ENCODE measurements at places on chromosomes 16 and 17.

- DNase-seq: no peak
These were observed 4.4 kb downstream of the NHERF2 start for GRCh38 chr16:2031081-2031577.

DNA sequence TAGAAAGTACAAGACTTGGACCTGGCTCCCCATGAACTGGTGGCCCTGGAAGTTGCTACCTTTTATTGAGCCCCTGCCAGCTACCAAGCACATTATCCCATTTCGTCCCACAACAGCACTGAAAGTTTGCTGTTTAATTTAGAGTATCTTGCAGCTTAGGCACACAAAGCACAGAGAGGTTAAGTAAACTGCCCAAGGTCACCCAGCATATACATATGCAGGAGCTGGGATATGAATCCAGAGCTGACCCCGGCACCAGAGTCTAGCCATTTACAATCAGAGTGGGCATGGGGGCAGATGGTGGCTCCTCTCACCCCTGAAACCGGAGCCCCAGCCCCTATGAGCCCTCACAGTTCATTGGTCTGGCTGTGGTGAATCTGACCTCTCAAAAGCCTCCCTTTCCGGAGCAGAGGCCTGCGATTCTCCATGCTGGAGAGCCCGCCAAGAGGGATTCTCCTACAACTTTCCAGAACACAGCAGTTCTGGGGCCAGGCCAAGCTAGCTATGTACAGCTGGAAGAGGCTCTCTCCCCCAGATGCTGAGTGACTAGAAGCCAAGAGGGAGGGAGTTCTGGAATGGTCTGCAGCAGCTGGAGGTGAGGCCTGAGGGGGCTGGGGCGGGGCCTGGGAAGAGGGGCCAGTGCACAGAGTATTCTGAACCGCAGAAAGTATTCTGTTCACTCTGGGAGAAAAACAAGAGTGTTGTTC is 58.3 kb downstream of the SREBF1 start:
- DNase-seq: peak; percentile 53

DNA sequence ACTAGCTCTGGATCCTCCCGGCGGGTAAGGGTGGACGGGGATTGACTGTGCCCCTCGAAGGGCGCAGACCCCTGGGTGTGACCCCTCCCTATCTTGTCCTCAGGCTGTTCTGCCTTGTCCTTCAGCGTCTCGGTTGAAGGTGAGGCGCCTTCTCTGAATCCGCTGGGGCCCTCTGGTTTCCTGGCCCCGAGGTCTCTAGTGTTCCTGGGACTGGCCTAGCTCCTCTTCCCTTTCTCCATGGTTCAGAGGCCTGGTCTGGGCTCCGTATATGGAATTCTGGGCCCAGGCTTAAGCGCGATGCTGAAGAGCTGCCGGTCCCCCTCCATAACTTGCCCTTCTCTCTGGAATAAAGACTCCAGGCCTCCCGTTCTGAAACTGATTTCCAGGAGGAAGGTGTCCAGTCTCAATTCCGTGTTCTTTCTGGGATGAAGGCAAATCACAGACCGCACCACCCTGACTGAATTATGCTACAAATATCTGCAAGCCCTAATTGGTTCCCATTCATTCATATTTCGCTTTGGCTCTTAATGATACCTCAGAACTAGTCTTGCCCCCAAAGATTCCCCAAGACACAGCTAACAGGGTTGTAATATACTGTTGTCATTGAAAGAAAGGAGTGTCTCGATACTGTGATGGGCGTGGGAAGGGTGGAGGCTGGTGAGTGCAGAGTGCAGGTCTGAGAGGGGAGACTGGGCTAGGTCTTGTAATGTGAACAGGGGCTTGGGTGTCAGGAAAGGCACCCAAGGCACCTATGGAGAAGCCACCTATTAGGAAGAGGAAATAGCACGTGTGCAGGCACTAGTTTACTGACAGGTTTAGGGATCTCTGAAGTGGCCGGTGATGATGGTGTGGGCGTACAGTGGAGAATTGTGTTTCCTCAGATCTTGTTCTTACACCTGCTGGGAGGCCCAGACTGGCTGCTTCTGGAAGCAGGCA is 851 bp downstream of the EDC4 start:
- DNase-seq: no peak

- peak; percentile 17 for DNase-seq
These were observed 391.3 kb upstream of the CDH5 start for GRCh38 chr16:65975049-65975708.

- no peak for DNase-seq
These were observed 630 bp upstream of the HOXB2 start for GRCh38 chr17:48545539-48545938.

DNA sequence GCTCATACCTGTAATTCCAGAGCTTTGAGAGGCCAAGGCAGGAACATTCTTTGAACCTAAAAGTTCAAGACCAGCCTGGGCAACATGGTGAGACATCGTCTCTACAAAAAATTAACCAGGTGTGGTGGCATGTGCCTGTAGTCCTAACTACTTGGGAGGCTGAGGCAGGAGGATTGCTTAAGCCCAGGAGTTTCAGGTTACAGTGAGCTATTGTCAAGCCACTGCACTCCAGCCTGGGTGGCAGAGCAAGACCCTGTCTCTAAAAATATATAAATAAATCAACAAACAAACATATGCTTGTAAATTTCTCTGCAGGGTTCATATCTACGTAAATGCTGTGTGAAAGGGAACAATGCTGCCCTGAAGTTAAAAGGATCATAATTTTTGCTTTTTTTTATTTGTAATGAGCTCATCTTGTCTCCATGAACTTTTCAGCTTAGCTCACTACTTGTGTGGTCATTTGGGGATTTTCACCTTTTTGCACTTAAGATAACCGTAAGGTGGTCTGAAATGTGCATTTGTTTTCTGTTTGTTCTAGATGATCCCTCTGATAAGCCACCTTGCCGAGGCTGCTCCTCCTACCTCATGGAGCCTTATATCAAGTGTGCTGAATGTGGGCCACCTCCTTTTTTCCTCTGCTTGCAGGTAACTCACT is 16.4 kb downstream of the TADA2A start:
- DNase-seq: no peak

GRCh38 chr17:2710071-2710802 is 1.3 kb downstream of the CLUH start:
- no peak for DNase-seq

- no peak for DNase-seq
These were observed 7.5 kb downstream of the ADAT1 start for GRCh38 chr16:75615619-75616018.

DNA sequence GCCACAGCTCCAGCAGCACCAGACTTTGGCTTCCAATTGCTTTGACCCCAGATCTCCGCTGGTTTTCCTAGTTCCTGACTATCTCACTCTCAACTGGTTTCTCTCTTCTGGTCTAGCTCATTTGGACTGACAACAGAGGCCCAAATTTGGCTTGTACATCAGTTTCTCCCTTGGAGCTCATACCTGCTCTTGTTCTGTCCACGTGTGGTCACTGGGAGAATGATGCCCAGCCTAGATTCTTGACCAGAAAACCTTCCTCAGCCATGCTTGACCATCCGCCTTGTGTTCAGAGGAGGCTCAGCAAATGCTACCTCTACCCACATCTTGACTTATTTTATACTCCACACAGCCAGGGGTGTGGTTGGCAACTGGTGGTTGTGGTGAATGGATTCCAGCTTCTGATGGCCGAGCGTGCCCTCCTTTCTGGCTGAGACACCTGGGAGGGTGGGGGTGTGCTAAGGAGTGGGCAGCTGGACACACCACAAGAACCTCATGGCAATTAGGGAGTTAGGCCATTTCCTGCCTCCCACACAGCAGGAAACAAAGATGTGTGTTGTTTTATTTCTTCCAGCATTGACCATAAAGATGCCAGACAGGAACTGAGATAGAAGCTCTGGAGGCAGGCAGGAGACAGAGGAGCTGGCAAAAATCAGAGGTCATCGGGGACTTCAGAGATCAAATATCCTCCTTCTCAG is 93.8 kb upstream of the FAM20A start:
- DNase-seq: no peak

DNA sequence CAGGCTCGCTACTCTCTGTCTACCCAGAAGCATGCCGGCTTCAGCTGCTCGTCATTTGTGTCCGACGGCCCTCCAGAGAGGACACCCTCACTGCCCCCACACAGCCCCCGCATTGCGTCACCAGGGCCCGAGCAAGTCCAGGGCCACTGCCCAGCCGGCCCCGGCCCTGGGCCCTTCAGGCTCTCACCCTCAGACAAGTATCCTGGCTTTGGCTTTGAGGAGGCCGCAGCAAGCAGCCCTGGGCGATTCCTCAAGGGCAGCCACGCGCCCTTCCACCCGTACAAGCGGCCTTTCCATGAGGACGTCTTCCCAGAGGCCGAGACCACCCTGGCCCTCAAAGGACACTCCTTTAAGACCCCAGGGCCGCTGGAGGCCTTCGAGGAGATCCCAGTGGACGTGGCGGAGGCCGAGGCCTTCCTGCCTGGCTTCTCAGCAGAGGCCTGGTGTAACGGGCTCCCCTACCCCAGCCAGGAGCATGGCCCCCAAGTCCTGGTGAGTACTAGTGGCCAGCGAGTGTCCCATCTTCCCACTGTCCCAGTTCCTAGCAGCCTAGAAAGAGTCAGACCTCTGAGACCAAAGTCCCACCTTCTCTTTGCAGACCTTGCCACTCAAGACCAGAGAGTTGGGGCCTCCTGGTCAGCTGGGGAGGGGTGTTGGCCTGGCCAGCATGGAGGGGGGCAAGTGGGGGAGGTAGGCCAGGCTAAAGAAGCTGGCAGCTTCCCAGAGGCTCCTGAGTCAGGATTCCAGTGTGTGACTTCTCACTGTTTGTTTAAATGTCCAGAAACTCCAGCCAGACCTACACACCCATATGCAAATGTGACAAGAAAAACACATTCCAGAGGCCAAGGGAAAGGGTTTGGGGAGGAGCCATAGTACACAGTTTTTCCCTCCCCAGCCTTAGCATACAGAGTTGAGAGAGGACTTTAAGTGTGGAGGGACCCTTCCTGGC is 18.6 kb downstream of the FOXN1 start:
- peak; percentile 67 for DNase-seq

DNA sequence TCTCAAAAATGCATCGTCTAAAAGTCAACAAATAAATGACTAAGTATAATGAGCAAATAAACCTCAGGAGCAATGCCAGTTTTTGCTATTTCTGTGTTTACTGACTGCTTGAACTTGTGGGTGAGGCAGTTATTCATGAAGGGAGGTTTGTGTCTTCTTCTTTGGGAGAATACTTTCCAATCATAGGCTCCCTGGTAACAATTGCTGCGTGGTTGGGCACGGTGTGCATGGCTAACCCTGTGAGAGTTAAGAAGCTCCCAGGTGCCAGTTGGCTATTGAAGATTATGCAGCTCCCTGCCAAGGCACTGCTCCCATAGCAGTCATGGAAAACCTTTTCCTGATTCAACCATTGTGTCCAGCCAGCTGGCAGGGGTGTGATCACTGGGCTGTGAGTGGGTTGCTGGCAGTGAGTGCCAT is 775.9 kb upstream of the GOT2 start:
- DNase-seq: no peak

DNA sequence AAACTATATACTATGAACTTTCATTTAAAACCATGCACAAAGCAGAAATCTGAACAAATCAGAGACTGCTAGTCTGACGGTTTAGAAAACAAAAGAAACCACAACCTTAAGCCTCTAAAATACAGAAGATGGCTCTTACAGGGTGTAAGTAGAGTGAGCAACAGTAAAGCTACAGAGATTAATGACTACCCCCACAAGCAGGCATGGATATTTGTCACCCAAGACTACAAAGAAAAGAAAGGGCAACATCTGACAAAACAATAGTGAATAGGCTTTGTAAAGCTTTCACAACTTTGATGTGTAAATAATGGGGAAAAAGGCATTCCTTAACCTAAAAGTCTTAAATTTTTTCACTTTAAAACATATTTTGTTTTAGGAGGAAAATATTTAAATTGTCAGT is 75.0 kb downstream of the SPAG9 start:
- DNase-seq: peak; percentile 4

GRCh38 chr17:15278380-15278779 is 13.3 kb upstream of the PMP22 start:
- no peak for DNase-seq

DNA sequence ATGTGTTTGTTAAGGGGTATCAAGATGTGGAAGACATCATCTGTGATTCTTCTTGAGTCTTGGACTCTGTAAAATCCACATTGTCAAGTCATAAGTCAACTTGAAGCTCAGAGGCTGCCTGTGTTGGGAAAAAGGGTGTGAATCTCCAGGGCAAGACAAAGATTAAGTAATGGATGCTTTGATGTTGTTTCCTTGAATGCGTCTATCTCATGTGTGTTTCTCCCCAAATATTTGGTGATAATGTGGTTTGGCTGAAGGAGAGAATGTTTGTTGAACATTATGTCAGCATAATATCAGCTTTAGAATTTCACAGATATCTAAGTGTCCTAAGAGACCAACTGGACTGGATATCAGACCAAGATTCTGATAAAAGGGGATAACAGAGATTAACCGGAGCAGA is 24.1 kb upstream of the KCNJ16 start:
- no peak for DNase-seq

DNA sequence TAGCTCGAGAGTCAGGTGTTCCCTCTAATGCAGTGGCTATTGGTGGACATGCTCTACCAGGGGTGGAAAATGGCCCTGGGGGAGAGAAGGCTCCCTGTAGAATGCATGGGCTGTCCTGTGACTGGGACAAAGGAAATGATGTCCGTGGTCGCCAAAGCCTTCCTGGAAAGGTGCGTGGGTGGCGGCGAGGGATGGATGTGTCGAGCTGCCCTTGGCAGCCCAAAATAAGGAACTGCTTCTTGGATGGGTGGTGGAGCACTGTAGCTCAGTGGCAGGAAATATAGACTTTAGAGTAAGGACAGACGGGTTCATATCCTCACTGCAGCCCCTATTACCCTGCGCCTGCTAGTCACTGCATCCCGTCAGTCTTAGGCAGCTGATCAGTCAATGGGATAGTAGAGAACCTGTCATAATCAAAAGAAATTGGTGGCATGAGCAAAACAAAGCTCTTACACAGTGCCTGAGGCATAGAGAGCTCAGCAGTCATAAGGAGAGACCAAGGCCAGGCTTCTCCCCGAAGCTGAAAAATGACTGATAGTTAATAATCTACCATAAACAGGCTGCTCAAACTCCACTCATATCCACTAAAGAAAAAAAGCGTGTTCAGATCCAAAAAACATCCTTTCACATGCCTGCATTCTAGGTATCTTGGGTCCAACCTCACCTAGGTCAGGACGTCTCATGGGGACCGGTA is 123.5 kb upstream of the PLCG2 start:
- no peak for DNase-seq

DNA sequence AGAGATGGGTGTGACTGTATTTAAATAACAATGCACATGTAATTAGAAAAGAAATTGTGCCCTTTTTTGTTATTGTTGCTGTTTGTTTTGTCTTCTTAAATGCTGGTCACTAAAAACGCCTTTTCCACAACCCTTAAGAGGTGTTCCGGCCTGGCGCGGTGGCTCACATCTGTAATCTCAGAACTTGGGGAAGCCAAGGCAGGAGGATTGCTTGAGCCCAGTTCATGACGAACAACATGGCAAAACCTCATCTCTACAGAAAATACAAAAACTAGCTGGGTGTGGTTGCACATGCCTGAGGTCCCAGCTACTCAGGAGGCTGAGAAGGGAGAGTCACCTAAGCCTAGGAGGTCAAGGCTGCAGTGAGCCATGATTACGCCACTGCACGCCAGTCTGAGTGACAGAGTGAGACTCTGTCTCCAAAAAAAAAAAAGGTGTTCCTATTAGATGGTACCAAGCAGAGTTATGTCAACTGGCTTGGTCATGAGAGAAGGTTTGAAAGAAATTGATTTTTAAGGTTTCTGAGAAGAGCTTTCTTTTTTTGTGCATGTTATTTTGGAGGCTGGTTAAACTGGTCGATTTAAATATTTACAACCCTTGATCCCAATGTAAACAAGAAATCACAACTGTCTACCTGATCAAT is 23.5 kb upstream of the RFFL start:
- no peak for DNase-seq

GRCh38 chr17:48893646-48894508 is 1.3 kb downstream of the ATP5MC1 start:
- no peak for DNase-seq

GRCh38 chr16:72473631-72474030 is 301.7 kb upstream of the PMFBP1 start:
- DNase-seq: no peak

Data from AG08395 (cell line).